Muscle of leg (tissue), 16 donors: ENCODE measurements at places on chromosomes 1 and 21. TPM values are rescaled to one million over a fixed set of nuclear protein-coding genes. Genes with fewer than 3 reads are reported as not detected.

Gene CA6
- total RNA-seq: not detected

Gene ELF3
- total RNA-seq: 0.35 TPM

Gene C1orf216
- 9.9 TPM for total RNA-seq

Gene TMEM35B
- total RNA-seq: 16.3 TPM

Gene CYYR1
- 7.6 TPM for total RNA-seq

Gene THEM4
- 10.8 TPM for total RNA-seq

Gene SPOCD1
- total RNA-seq: 0.13 TPM

Gene PDE9A
- 6.0 TPM for total RNA-seq
